Stimulated activated CD4-positive, alpha-beta T cell treated with anti-CD3 and anti-CD28 coated beads, Interleukin-1b, Interleukin-23, amount 100 ng/mL, for 4 hours (primary cell): ENCODE measurements at places on chromosomes 1 and 21.

DNA sequence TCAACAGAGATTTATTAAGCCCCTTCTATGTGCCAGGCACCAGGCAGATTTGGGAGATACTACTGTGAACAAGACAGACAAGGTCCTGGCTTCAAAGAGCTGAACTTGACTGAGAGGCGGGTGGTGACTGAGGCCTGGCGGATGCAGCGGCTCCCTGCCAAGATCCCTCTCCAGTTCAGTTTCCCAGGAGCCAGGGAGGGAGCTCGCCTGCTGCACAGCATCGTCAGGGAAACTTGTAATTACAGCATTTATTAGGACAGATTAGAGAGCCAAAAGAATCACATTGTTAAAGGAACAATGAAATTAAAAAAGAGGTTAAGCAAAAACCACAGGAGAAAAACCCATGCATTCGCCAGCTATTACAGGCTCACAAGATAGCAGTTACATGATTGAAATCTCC lies 55.3 kb downstream of the ETS2 start:
- no peak for DNase-seq

- DNase-seq = no peak
Measured at GRCh38 chr1:198619375-198620140, 19.3 kb upstream of the PTPRC start.

DNA sequence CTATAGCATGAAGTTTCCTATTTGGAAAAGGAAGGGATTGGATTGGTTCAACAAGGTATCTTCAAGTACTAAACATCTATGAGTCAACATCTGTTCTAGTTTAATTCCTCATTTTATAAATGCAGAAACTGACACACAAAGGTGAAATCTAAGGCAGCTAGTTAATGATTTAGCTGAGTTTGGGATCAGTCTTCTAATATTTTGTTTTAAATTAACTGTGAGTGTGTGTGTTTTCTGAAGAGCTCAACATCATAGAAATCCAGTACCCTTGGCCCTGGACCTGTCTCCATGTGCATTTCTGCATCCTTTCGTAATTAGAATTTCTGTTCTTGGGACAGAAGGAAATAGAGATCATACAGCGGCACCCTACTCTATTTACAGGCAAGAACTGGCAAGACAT lies 105.9 kb downstream of the RGS2 start:
- no peak for DNase-seq

DNA sequence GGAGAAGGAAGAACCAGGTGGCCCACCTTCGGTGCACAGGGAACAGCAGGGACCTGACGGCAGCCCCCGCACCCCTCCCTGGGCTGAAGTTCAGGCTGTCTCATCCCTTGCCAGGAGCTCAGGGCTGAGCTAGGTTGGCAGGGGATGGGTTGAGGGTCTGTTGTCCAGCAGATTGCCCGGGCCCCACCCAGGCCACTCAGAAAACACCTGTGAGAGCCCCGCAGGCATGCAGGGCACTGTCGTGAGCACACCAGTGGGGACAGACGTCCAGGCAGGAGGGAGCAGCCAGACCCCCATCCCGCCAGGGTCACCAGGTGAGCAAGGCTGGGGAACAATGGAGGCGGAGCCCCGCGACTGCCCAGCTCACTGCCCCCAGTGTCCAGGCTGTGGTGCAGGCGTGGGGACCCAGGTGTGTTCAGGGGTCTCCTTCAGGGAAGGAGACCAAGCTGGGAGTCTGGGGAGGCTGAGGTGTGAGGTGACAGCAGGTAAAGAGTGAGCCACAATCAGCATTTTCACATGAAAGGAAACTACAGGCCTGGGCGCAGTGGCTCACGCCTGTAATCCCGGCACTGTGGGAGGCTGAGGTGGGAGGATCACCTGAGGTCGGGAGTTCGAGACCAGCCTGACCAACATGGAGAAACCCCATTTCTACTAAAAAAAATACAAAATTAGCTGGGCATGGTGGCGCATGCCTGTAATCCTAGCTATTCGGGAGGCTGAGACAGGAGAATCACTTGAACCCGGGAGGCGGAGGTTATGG lies 9.4 kb upstream of the SAMD11 start:
- DNase-seq = no peak

- DNase-seq = no peak
Measured at GRCh38 chr1:27664291-27664690, 7.7 kb downstream of the IFI6 start.

- DNase-seq = no peak
Measured at GRCh38 chr21:38136201-38136600, 120.6 kb upstream of the KCNJ15 start.
